Activated T-helper 17 cell treated with anti-CD3 and anti-CD28 coated beads, Interleukin-2, amount 50 U/mL, for 72 hours (primary cell): ENCODE measurements at places on chromosomes 5 and 9. TPM values are rescaled to one million over a fixed set of nuclear protein-coding genes. Genes with fewer than 3 reads are reported as not detected.

DNA sequence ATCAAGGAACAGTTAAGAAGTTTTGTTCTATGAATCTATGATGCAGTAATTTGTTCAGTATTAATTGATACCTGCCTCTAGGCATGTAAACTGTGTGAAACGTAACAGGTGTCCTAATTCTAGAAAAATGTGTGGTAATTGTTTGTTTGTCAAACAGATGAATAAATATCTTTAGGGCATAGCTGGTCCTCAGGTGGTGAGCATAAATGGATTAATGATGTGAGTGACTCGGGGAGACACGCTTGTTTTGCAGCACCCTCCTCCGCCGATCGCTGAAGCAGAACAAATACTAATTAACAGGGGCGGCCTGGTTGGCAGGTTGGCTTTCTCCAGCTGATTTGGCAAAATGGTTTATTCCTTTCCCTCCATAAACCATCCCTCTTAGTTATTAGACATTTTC is 88.8 kb downstream of the TLE4 start:
- ATAC-seq: no peak

The APBB3 gene
- 20.5 TPM for total RNA-seq

GRCh38 chr5:6692906-6693305 is 20.3 kb upstream of the TENT4A start:
- ATAC-seq: peak; percentile 74

- ATAC-seq: no peak
Measured at GRCh38 chr5:163531272-163531671, 25.9 kb downstream of the MAT2B start.

DNA sequence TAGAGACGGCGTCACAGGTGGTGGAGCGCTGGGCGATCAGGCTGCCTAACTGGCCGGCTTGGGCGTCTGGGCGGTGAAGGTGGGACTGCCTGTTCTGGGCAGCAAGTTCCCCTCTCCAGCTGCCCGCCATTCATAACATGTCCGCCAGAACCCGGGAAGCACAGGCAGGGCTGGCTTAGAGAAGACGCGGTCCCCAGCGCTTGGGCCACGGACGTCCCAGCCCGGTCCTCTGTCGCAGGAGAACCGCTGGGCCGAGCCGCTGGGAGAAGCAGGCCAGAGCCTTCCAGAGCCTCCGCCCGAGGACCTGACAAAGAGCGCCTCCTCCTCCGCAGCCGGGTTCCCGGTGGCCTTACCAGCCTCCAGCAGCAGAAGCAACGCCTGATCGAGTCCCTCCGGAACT is 15.2 kb upstream of the HAND1 start:
- ATAC-seq: no peak

- ATAC-seq: no peak
Measured at GRCh38 chr5:114782869-114783268, 386.8 kb downstream of the TRIM36 start.

DNA sequence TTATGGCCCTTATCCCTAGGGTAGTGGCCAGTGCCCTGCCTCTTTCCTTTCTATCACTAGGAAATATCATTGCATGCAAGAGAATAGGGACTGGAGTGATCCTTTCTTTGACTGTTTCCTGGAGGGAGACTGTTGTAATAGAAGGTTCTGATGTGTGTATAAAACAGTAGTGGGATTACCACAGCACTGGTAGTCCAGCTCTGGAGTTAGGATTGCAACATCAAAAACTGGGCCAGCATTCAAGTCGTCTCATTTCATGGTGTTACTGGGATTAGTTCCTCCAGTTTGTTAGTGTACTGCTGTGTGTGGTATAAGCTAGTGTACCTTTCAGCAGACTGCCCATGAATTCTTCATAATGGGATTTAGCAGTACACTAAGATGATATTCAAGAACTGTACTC is 45.8 kb downstream of the KIAA1958 start:
- ATAC-seq: no peak

GRCh38 chr9:91960367-91960766 is 10.3 kb upstream of the ROR2 start:
- ATAC-seq: no peak

GRCh38 chr5:40945111-40945510 is 35.8 kb downstream of the C7 start:
- no peak for ATAC-seq

DNA sequence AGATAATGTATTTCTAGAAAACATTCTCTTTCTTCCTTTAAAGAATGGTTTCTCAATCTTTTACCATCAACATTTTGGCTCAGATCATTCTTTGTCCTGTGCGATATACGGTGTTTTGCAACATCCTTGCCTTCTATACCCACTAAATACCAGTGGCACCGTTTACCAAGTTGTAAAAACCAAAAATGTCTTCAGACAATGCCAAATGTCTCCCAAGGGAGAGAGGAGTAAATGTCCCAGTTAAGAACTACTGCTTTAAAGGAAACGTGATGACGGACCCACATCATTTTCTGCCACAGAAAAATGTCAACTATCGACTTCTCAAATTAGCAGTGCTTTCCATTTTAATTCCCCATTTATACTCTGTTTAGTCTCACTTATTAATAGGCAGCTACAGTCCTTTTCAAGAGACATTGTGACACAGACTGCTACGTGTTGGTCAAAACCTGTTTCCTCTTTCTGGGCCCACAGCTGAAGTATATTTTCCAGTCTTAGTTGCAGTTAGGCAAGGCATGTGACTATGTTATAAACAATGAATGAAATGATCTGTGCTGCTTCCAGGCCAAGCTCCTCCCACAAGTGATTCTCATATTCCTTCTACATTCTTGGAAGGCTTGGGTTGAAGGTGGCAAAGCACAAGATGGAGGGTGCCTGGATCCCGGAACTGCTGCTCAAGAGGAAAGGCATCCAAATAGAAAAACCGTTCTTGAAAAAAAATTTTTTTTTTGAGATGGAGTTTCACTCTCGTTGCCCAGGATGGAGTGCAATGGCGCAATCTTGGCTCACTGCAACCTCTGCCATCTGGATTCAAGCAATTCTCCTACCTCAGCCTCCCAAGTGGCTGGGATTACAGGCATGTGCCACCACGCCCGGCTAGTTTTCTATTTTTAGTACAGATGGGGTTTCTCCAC is 8.8 kb downstream of the PRXL2C start:
- ATAC-seq: no peak

- ATAC-seq: no peak
Measured at GRCh38 chr5:114390431-114390830, 28.6 kb downstream of the KCNN2 start.

- ATAC-seq: no peak
Measured at GRCh38 chr5:74361406-74362358, 278.8 kb downstream of the ENC1 start.

DNA sequence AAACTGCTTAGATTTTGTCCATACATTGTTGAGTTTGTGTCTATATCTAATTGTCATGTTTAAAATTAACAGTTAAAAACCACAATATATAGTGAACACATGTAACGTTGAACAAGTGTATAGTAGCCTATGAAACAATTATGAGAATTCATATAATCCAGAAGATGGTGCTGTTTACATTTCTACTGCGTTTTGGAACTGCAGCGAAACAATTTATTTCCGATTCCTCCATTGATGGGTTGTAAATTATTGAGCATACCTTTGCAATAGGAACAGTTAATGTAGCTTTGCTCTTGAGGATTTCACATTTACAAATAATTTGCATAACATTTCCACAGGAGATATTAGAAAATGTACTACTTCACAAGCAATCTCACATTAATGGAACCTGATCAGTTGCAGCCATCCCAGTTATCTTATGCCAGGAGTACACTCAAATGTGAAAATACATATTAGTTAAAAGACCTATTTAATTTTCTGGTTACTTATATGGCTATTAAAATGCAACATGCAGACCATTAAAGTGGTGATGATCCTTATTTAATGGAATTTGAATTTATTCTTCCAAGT is 411.8 kb downstream of the CDH10 start:
- ATAC-seq: no peak

The CCL21 gene
- total RNA-seq: not detected

GRCh38 chr5:177300236-177300880 is 3.2 kb downstream of the RAB24 start:
- ATAC-seq: peak; percentile 13

- ATAC-seq: no peak
Measured at GRCh38 chr9:132014218-132014805, 65.4 kb downstream of the MED27 start.

DNA sequence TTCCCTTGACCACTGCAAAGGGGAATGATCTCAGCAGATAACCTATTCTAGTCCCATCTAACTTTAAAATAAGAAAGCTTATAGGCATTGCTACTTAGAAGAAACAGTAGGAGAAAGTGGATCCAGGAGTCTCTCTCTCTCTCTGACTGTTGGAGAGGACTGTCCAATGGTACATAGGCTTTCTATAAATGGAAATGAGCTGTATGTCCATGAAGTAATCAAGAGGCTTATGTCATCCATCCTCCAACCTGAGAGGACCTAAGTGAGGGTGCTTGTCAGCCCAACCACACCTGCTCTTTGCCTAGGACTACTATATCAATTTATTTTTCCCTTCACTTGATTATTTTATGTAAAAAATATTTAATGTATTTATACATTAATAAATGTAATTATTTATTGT is 172.3 kb downstream of the PAPPA start:
- no peak for ATAC-seq
